Activated T-cell treated with anti-CD3 and anti-CD28 coated beads for 48 hours (primary cell): ENCODE measurements at places on chromosomes 5 and 9.

GRCh38 chr9:77502568-77502967 is 145.6 kb downstream of the GNA14 start:
- no peak for DNase-seq

GRCh38 chr5:107043665-107044064 is 627.1 kb downstream of the EFNA5 start:
- DNase-seq, result no peak

DNA sequence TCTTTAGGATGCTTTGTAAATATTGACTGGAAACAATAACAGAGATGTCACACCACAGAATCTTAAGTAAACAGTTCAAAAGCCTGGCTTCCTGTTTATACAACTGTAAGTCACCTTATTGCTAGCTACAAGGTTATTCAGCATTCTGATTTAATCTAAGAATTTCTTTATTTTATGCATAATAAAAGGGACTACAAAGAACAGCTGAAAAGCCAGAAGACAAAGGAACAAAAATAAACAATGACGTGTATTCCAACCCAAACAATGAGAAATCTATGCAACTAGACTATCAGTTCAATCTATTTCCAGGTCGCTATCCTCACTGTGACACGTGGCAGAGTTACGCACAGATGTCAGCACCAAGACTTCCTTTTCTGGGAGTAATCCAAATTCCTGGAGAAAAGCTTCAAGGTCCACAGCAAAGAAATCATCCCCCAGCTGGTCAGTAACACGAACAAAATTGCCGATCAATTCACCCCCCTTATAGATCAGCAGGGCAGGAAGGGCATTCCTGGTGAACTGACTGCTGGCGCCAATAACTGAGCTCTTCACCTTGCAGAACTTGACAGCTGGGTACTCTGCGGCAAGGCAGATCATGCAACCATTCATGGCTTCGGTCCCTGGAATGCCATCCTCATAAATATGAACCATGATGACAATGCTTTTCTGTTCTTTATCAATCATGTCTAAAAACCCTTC is 8.4 kb downstream of the PDCL start:
- no peak for DNase-seq

DNA sequence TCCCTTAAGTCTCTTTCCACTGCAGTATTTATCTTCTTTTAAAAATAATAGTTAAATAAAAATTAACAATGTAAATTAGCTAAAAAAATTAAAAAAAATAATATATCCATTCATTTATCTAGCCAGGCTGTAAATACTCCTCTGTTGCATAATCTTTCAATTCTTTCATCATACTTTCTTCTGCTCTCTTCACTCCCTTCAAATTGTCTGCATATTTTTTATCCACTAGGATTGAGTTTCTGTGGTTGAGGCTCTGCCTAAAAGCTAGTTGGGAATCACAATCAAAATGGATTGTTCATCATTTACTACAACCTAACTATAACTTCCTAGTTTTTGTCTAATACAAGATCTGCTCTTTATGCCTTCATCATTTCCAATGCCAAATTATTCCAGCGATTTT is 182.2 kb downstream of the PDE4D start:
- no peak for DNase-seq

DNA sequence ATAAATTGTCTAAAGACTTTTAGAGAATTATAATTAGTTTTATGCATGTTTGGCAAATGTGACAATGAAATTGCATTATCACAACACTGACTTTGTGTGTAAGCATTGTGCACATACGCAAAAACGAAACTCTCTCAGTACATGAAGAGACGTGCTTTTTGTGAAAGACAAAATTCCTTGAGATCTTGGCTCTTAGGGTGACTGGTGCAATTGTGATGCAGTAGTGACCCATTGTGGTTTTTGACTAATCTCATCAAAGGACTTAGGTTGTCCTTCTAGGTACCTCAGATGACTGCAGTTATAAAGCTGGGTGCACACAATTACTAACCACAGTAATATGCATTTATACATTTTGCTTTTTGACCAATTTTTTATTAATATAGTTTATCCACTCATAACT is 25.3 kb upstream of the TYRP1 start:
- no peak for DNase-seq

DNA sequence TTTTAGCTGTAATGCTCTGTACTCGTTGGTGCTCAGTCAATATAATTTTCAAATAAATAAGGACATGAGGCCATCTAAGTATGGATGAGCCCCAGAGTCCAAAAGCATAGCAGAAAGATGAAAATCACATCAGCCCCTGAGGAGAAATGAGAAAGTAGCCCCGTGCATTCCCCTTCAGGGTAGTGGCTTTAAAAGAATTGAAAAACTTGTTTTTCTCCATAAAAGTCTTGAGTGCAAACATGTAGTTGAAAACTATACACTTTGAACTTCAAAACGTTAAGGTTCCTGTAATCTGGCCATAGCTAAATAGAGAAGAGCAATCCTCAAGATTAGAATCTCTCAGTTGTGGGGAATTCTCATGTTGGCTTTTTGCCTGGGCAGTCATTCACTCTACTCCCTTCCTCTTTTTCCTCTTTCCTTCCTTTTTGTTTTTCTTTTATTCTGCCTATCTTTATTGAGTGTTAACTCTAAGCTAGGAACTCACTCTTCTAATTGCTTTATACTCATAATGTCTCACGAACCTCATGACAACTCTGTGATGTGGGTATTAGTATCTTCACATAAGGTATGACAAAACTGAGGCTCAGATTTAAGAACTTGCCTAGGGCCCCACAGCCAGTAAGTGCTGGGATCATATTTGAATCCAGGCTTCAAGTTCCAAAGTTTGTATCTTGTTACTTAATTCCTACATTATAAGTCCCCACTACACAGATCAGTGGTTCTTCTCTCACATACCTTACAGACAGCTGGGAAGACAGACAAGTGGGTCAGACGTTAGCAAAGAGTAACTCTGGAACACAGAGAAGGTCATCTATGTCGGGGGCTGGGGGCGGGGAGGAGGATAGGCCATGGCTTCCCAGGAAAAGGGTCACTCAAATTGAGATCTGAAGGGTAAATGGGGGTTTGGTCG is 46.4 kb upstream of the ABCA1 start:
- no peak for DNase-seq

DNA sequence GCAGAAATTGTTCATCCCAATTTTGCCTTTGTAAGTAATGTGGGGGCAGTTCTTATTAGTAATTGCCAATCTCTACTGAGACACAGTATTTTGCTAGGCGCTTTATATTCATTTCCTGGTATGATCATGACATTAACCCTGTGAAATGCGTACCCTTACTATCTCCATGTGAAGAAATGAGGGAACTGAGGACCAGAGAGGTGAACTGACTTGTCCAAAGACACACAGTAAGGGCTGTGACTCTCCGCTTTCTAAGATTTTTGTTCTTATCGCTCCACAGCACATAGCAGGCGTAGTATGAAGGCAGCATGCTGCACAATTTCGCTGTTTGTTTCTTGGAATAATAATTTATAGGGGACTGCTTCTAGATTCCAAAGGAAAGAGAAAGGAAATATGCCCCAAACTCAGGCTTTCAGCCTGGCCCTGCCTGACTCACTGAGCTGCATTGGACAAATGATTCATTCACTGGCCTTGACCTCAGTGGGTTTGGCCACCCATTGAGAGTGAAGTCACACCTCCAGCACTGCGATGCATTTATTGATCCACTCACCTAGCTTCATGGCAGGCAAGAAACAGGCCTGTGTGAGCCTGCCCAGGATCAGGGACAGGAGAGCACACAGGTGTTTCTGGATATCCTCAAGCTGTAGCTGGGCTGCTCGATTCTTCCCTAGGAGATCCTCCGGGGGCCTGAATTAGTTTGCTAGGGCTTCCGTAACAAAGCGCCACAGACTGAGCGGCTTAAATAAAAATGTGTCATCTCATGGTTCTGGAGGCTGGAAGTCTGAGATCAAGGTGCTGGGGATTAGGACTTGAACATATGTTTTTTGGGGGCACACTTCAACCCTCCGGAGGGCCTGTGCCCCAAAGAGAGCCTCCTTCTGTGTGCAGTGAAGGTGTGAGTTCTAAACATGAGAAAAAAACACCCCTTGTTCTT is 7.2 kb upstream of the DUSP1 start:
- no peak for DNase-seq

GRCh38 chr9:127938298-127938690 is 640 bp upstream of the DPM2 start:
- DNase-seq, result no peak

- DNase-seq, result no peak
Measured at GRCh38 chr5:136015966-136016650, 12.7 kb upstream of the TGFBI start.

DNA sequence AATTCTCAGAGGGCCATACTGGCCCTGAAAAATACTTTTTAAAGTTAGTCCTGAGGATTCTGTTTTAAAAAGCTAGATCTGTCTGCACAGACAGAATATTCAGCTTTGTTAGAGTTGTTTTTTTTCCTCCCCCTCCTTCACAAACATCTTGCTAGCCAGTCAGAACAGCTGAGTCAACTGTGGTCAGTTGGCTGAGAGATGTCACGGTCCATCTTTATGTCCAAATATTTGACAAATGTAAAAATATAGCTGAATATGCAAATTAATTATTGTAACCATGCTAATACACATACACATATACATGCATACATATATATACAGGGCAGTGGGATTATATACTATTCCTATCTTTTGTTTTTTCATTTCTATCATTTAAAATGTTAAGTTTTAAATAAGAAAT is 33.9 kb downstream of the UNC13B start:
- no peak for DNase-seq

DNA sequence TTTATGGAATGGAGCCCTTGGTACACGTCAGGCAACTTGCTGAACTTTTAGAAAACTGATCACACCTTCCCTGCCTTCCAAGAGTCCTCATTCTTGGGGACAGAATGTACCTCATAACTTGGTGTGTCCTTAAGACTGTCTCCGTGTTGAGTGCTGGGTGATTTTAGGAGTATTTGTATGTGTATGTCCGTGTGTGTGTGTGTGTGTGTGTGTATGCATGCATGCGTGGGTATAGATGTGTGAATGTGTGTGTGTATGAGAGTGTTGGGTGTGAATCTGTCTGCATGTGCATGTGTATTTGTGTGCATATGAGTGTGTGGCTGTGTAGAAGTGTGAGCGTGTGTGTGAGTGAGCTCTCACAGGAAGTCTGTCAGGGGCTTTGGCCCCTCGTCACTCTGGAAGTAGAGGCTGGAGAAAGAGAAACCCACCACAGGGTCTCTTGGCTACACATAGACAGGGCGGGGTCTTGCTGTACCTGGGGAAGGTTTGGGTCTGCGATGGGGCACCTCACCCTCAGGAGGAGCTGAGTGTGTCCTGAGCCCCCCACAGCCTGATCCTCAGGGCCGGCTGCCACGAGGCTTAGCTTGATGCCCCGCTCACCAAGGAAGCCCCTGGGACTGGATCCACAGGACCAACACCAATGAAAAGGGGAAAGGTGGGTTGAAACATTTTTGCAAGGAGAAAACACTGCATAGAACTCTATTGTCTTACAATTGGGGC is 33.1 kb upstream of the ANKRD33B start:
- no peak for DNase-seq

DNA sequence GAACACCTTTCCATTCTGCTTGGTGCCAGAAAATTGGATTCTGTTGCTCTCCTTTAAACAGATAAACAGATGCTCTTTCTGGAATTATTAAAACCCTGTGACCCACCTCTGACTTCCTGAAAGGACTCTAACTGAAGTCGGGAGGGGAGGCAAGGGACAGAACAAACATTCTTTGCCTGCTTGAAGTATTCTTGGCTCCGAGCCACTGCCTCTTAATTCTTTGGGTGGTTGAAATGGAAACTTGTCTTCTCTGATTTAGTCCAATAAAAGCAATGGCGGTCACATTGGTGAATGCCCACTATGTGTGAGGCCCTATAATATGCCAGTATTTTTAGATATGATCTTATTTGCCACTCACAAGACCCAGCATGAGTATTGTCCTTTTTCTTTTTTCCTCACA is 236.8 kb downstream of the SLIT3 start:
- DNase-seq, result no peak

DNA sequence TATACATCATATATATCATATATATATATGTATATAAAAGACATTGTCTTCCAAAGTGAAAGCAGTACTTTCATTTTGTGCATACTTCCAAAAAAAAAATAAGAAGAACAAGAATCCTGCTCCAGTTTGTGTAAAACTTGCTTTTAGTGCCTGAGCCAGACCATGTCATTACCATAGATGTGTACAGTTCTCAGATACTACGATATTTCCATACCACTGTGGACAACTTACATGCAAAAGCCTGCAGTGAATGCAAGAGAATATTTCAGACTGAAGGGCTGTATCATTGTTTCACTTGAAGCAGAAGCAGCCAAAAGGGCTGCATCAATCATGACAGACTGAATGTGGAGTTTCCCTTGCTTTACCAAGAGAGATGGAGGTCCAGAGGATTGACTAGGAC is 72.6 kb upstream of the CYLC2 start:
- DNase-seq, result no peak

GRCh38 chr9:137580209-137580953 is 1.7 kb upstream of the DPH7 start:
- DNase-seq, result no peak

- no peak for DNase-seq
Measured at GRCh38 chr9:114250235-114250568, 72.7 kb upstream of the ORM1 start.

DNA sequence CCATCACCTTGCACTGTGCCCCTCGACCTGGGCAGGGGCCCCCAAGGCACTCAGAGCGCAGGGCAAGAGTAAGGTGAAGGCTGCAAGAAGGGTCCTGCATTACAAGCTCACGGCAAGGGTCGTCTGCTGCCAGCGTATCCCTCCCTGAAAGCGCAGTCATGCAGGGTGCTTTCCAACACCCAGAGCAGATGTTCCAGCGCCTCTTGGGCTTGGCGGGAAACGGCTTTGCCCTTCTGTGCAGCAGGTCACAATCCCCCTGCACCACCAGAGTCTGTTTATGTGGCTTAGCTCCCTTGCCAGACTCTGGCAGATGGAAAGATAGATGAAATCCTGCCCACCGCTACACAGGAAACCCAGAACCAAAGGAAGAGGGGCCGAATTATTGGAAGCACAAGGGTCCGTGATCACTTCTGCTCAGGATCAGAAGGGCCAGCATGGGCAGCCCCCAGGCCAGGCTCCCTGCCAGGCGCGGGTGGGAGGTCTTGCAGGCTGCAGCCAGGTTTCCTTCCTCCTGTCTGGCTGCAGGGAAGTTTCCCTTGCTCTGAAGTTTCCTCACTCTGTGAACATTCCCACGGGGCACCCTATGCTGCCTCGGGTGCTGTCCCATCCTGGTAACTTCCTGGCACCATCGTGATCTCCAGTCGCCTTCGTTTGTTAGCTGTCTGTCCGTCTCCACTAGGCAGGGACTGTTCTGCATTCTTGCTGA is 132.2 kb downstream of the ZNF354C start:
- DNase-seq, result no peak

GRCh38 chr9:135038331-135038730 is 49.1 kb upstream of the OLFM1 start:
- no peak for DNase-seq

- no peak for DNase-seq
Measured at GRCh38 chr9:115845648-115846312, 307.8 kb upstream of the PAPPA start.

DNA sequence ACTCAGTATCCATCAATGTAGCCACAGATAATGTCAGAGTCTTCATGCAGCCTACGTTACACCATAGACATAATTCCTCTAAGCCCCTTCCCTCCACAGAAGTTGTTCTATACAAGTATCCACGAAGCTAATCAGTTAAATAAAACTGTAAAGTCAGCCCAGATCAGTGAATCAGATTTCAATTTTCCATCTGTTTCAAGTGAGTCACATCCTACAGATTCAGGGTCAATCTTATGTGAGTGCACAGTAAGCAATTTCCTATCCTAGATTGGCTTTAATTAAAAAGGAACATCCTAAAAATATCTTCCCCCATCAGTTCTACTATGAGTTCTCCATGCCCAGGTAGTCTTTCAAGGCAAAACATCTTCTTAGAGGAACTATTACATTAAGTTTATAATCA is 402.5 kb downstream of the EFNA5 start:
- DNase-seq, result no peak
